ENCODE measurements at places on chromosomes 12 and 14.

DNA sequence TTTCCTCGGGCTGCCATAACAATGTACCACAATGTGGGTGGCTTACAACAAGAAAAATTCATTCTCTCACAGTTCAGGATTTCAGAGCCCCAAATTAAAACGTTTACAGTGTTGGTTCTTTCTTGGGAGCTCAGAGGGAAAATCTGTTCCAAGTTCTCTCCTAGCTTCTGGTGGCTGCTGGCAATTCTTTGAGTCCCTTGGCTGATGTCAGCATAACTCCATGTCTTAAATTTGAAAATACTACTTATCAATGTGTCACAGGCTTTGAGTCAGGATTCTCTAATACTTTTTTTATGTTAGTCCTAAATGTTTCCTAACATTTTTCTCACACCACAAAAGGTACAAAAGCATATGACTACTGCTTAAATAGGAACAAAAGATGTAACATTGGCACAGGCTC lies 198.4 kb upstream of the ATXN7L3B start:
- DNase-seq, result no peak

DNA sequence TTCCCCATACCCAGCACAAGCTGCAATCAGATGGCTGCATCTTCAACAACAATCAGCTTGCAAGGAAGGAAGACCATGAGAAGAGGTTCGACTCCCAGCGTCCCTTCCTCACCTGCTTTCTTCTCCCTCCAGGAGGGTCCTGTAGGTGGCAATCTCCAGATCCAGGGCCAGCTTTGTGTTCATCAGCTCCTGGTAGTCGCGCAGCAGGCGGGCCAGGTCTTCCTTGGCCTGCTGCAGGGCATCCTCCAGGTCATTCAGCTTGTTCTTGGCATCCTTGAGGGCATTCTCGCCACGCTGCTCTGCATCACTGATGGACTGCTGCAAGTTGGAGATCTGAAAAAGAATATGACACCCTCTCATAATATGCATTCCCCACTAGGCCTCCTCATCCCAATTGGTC lies 4.0 kb downstream of the KRT1 start:
- no peak for DNase-seq

GRCh38 chr14:102867826-102868580 lies 54.5 kb upstream of the AMN start:
- DNase-seq, result no peak

DNA sequence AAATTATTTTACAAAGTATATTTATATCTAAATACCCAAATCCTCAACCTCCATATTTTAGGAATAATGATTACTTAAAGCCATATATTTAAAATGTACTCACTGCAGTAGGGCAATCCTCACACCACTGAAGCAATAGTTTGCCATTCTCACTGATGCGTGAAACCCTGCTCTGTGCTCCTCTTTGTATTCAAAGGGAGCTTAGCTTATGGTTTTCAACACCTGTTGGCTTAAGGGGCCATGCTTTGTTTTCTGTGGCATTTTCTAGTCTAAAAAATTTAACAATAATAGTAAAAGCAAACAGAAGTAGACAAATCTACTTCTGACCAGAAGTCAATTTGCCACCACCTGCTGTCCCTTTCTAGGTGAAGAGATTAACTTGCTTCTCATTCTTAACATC lies 294.6 kb downstream of the FLRT2 start:
- DNase-seq, result no peak

- no peak for DNase-seq
These were observed 235.8 kb downstream of the NEDD1 start for GRCh38 chr12:97142737-97143410.

GRCh38 chr12:5047729-5048128 lies 4.0 kb downstream of the KCNA5 start:
- DNase-seq, result no peak

DNA sequence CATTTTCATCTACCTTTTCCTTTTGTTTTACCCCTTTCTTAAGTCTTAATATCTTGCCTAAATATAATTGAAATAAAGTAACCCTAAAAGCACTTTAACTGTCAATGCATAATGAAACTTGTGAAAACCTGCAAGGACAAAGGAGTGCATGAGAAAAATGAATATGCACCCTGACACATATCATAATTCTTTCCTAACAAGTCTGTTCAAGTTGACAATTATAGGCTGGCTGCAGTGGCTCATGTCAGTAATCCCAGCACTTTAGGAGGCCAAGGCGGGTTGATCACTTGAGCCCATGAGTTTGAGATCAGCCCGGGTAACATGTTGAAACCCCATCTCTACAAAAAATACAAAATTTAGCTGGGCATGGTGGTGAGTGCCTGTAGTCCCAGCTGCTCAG lies 65.4 kb downstream of the FGD6 start:
- DNase-seq, result no peak

DNA sequence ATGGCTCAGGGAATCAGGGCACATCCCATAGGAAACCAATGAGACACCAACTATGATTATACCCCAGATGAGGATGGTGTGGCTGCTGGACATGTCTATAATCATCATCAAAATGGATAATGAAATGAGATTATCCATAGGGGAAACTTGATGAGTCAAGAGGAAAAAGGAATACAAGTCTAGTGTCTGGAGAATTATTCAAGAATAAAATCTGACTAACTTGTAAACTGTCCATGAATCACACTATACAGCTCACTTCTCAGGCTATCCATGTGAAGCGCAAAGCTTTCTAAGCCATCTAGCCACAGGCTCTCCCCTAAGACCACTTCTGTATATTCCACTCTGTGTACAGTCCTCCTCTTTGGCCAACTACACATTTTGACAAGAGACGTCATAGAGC lies 52.5 kb downstream of the DUSP16 start:
- DNase-seq, result no peak

GRCh38 chr12:53829130-53829819 lies 77.5 kb upstream of the CISTR start:
- DNase-seq, result no peak

DNA sequence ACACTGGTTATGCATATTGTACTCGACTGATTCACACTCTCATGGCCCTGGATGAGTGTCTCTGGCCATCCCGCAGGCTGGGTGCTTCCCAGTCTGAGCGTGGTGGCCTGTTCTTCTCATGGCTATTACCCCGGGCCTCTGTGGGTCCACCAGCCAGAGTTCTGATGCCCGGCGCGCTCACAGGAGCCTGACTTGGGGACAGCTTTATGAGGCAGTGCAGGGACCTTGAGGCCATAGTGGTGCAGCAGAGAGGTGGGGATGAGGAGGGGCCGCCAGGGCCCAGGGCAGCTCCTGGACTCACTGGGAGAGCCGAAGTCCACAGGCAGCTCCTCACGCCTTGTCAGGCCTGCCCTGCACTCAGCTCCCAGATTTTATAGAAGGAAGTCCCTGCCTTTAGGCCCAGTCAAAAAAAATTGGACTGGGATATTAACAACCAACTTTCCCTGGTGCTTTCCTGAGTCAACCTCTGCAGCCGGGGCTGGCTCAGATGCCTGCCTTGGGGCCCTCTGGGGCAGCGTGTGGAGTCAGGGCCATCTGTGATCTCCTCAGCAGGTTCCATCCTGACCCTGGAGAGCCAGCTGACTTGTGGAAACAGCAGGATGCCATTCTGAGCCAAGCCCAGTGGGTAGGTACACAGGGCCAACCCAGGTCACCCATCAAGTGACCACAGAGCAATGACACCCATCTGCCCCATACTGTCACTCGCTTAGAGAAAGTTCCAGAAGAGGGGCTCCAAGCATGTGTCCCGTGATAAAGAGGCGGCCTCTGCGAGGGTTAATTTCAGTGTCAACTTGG lies 89.4 kb upstream of the DIO3 start:
- DNase-seq, result no peak
